Caco-2 (cell line): ENCODE measurements at places on chromosomes 16 and 17. TPM values are rescaled to one million over a fixed set of nuclear protein-coding genes. Genes with fewer than 3 reads are reported as not detected.

- H3K4me3 ChIP-seq, result peak overlapping the region; percentile 32
- DNase-seq, result no peak
- no peaks in the 10 kb centered on the region for H3K27me3 ChIP-seq
- no peaks in the 10 kb centered on the region for H3K36me3 ChIP-seq
Measured at GRCh38 chr17:78484271-78485246, 92.6 kb downstream of the DNAH17 start.

- H3K27ac ChIP-seq, result no peak overlapping the region
- no peaks in the 10 kb centered on the region for H3K27me3 ChIP-seq
- DNase-seq, result peak; percentile 33
- H3K36me3 ChIP-seq, result no peaks in the 10 kb centered on the region
Measured at GRCh38 chr17:9924735-9925191, 19.7 kb upstream of the RCVRN start.

DNA sequence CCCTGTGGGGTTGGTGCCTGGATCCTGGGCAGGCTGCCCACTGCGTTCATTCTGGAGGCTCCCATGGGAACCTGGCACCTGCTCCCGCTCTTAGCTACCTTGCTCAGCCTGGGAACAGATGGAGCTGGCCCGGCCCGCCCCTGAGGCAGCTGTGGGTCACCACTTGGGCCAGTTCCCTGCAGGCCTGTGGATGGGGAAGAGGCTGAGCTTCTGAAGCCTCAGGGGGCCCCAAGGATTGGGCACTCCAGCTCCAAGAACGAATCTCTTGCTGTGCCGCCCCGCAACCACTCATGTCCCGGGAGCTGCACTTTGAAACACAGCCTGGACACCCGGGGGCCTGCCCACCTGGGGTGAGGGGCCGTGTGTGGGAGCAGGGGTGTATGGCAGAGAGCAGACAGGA is 37.7 kb downstream of the BAHCC1 start:
- no peaks in the 10 kb centered on the region for H3K27me3 ChIP-seq
- no peaks in the 10 kb centered on the region for H3K36me3 ChIP-seq
- peaks cover 4% of the 10 kb centered on the region for H3K4me1 ChIP-seq
- H3K4me3 ChIP-seq, result no peak overlapping the region
- no peak overlapping the region for H3K27ac ChIP-seq

SP6 gene
- total RNA-seq, result 20.6 and 25.0 TPM in 2 replicates

DNA sequence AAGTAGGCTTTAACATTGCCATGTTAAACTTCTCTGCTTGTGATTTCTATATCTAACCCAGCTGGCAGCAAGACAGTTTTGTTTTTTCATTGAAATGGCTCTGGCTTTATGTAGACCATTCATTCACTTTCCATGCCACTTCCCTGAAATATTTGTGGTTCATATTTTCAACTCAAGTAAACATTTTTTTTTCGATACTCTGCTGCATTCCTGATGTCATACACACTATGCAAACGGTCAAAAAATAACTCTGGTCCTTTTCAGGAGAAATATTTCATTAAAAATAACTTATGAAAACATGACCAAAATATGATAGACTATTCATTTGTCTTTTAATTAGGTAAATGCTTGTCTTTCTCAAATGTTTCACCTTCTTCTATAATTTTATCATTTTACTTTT is 116.3 kb downstream of the USP22 start:
- H3K27me3 ChIP-seq, result no peaks in the 10 kb centered on the region
- H3K36me3 ChIP-seq, result no peaks in the 10 kb centered on the region
- H3K27ac ChIP-seq, result no peak overlapping the region

DNA sequence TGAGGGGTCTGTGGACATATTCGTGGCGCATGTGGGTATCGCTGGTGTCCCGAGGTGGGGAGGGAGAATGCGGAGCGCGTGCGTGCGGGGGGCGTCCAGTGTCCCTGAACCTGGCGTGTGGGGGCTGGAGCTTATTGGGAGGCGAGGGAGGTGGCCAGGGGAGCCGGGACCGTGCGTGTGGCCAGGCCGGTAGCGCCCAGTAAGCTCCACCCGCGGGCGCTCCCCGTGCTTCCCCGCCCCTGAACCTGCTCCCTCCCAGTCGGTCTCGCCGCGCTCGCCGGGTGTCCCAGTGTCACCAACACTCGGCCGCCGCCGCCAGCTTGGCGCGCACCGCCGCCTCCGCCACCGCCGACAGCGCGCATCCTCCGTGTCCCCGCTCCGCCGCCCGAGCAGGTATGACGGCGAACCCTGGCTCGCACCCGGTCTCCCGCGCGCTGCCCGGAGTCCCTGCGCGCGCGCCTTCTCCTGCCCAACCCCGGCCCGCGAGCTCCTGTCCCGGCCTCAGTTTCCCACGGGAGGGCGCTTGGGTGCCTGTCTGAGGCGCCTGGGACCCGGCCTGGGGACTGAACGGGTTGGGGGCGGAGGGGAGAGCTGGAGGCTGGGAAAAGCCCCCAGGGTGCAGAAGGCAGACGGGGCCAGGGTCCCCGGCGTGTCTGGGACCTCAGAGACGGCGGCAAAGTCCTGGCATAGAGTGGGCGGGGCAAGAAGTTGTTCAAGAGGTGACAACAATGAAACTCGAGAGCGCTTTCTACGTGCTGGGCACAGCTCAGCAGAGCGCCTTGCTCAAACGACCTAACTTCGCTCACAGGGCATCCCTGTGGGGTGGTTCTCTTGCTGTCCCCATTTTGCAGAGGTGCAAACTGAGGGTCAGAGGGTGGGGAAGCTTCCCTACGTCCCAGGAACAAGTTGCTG is at the start of gene SCNN1B:
Gene SCNN1B, plus strand, starts transcription at position 258 of the 912 bp plus-strand sequence. CDS start 46,298 bp downstream, outside the sequence.
- no peaks in the 10 kb centered on the region; the same call in 1 of the 2 replicates for H3K27me3 ChIP-seq
- H3K36me3 ChIP-seq, result no peaks in the 10 kb centered on the region
- no peak within 1 kb of the TSS for H3K27ac ChIP-seq
- no peak within 1 kb of the TSS; the same call in 1 of the 2 replicates for H3K4me3 ChIP-seq
- DNase-seq, result no peak

GRCh38 chr17:57454729-57455062 is 198.4 kb downstream of the MSI2 start:
- no peak overlapping the region for H3K4me3 ChIP-seq
- no peaks in the 10 kb centered on the region; the same call in 1 of the 2 replicates for H3K36me3 ChIP-seq
- H3K27me3 ChIP-seq, result no peaks in the 10 kb centered on the region
- no peak for DNase-seq

DNA sequence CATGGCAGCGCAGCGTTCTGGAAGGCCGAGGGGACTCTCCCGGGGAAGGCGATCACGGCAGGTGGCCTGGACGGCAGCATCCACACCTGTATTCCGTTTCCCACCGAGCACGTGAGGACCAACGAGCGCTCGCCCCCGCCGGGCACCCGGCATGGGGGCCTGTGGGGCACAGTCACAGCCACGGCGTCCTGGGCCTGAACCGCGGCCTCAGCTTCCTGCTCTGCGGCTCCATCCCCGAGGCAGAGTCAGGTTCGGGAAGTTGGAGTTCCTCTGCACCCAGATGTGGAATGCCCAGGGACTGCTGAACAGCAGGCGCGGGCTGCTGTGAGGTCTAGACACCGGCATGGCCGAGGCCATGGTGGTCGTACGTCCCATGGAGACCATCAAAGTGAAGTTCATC is 1713.9 kb downstream of the TP53TG3F start:
- no peaks in the 10 kb centered on the region for H3K36me3 ChIP-seq
- no peak for DNase-seq
- H3K27ac ChIP-seq, result no peak overlapping the region
- no peak overlapping the region for H3K4me3 ChIP-seq
- H3K4me1 ChIP-seq, result no peaks in the 10 kb centered on the region

DNA sequence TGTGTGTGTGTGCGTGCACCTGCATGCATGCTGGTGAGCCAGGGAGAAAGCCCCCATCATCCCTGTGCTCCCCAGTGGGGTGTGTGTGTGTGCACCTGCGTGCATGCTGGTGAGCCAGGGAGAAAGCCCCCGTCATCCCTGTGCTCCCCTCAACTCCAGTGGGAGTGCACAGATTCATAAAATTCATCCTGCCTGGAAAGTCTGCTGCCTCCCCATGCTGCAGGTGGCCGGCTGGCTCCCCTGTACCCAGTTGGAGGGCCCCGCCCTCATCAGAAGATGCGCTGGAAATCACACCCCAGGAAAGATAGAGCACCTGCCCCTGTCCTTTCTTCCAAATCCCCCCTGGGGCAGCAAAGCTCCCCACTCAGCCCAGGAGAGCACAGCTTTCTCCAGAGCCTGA is 84.8 kb upstream of the DOC2B start:
- no peak overlapping the region for H3K4me3 ChIP-seq
- peak; percentile 17 for DNase-seq
- no peak overlapping the region for H3K27ac ChIP-seq
- H3K36me3 ChIP-seq, result 0 out of 2 replicates have a peak, but pooled peaks cover 1% of the 10 kb centered on the region
- H3K27me3 ChIP-seq, result no peaks in the 10 kb centered on the region

- peaks cover 3% of the 10 kb centered on the region; the same call in 1 of the 2 replicates for H3K36me3 ChIP-seq
- H3K27me3 ChIP-seq, result no peaks in the 10 kb centered on the region
- no peak overlapping the region for H3K4me3 ChIP-seq
- H3K4me1 ChIP-seq, result no peaks in the 10 kb centered on the region; the same call in 1 of the 2 replicates
- DNase-seq, result no peak
Measured at GRCh38 chr17:2980211-2980903, 83.0 kb downstream of the OR1D5 start.

GRCh38 chr17:31825961-31826691 is 32.9 kb downstream of the COPRS start:
- H3K36me3 ChIP-seq, result no peaks in the 10 kb centered on the region
- no peaks in the 10 kb centered on the region for H3K27me3 ChIP-seq
- no peaks in the 10 kb centered on the region for H3K4me1 ChIP-seq
- no peak for DNase-seq

DNA sequence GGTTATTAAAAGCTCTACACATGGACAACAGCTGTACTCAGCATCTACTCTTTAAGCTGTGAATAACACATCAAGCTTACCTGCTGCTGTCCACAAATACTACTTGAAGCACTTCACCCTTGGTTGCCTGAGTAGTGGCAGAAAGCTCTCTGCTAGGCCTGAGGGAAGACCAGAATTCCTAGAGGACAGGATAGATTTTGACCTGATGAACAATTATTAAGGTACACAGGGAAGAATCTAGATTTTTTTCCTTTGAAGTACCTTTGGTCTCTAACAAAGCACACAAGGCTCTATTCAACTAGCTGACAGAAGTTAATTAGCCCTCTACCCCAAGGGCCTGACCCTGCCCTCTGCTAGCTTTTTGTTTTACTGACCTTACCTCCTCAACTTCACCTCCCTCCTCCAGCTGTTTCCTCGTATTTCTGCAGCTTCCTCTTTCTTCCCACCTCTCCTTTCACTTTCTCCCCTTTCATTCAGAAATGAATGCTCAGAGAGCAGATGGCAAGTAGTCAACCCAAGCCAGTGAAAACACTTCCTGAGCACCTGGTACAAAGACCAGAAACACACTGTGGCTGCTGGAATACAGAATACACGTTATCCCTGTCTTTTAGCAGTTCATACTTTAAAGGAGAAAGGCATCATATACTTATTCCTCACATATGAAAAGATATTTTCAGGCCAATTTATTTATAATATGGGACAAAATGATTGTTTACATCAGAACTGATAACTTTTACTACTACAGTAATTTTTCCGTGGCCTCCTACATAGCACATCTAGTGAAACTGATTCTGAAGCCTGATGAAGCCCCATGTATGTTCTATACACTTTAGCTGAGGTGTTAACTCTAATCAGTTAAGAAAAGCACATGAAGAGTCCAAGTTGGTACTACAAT is 5.7 kb upstream of the VEZF1 start:
- no peaks in the 10 kb centered on the region for H3K27me3 ChIP-seq
- peaks cover 1% of the 10 kb centered on the region; the same call in 1 of the 2 replicates for H3K36me3 ChIP-seq
- H3K27ac ChIP-seq, result no peak overlapping the region
- DNase-seq, result no peak

DNA sequence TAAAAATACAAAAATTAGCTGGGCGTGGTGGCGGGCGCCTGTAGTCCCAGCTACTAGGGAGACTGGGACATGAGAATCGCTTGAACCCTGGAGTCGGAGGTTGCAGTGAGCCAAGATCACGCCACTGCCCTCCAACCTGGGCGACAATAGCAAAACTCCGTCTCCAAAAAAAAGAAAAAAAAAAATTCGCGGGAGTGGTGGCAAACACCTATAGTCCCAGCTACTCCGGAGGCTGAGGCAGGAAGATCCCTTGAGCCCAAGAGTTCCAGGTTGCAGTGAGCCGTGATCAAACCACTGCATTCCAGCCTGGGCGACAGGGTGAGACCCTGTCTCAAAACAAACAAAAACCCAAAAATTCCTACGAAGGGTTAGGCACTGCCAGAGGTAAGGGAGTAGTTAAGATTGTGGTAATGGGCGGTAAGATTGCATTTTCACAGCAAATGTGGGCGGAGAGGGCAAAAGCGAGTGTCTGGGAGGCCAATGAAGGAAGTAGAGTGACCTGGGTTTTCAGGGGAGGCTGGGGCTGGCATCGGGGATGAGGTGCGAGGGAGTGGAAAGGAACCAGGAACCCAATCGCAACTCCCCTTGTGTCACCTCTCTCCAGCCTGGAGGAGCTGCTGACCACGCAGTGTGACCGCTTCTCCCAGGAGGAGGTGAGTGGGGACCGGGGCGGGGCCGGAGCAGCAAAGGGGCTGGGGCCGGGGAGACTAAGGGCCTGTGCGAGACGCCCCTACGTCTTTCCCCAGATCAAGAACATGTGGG is 2.6 kb downstream of the MYL11 start:
- H3K4me1 ChIP-seq, result peaks cover 18% of the 10 kb centered on the region
- peak overlapping the region; percentile 79 for H3K4me3 ChIP-seq
- no peaks in the 10 kb centered on the region for H3K36me3 ChIP-seq
- no peak for DNase-seq
- peak overlapping the region; percentile 98 for H3K27ac ChIP-seq

DNA sequence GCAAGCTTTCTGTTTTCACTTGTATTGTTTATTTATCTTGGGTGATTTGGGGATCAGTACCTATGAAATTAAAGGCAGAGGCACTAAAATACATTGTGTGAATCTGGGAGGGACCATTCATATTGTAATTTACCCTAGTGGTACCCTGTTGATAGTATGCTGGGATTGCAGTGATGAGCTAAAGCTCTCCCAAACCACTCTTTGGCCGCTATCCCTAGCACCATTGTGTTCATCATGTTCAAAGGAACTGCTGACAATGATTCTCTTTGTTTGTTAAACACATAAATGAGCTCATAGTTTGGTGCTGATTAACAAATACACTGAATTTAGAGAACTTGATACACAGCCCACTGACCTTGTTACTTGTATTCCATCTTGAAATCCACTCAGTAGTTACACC is 1469.8 kb downstream of the CDH11 start:
- no peaks in the 10 kb centered on the region for H3K4me1 ChIP-seq
- no peak overlapping the region for H3K4me3 ChIP-seq
- no peaks in the 10 kb centered on the region for H3K36me3 ChIP-seq
- no peak overlapping the region for H3K27ac ChIP-seq
- no peaks in the 10 kb centered on the region for H3K27me3 ChIP-seq
- DNase-seq, result no peak
